Putamen (tissue), 1 donor: ENCODE measurements at places on chromosomes 6 and 20.
A peak's percentile ranks its signal among the peaks of the same experiment; 100 is the strongest.

DNA sequence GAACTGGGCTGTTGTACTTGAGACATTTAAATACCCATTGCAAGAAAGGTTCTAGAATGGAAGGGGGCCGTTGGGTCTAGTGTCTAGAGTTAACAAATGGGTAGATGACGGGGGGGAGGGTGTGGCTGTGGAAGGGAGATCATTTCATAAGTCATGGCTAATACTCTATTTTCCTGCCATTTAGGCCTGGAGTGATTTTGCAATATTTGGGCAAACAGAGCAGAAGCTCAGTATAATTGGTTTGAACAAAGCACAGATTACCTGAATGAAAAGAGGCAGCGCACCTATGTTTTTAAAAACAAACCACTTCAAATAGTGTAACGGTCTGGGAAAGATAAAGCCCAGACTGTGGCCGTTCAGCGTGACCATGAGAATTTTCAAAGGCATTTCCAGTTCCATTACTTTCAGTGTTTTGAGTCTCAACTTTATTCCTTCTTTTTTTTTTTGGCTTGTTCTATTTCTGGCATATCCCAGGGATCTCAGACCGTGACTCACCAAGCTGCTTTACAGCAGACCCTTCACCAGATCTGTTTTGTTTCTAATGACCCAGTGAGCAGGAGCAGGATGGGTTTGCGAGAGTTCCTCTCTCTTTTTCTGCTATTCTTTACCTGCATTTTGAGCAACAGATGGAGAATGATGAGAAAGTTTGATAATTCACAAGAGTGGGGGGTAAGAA lies 73.7 kb downstream of the LYRM2 start:
- no peak for DNase-seq

DNA sequence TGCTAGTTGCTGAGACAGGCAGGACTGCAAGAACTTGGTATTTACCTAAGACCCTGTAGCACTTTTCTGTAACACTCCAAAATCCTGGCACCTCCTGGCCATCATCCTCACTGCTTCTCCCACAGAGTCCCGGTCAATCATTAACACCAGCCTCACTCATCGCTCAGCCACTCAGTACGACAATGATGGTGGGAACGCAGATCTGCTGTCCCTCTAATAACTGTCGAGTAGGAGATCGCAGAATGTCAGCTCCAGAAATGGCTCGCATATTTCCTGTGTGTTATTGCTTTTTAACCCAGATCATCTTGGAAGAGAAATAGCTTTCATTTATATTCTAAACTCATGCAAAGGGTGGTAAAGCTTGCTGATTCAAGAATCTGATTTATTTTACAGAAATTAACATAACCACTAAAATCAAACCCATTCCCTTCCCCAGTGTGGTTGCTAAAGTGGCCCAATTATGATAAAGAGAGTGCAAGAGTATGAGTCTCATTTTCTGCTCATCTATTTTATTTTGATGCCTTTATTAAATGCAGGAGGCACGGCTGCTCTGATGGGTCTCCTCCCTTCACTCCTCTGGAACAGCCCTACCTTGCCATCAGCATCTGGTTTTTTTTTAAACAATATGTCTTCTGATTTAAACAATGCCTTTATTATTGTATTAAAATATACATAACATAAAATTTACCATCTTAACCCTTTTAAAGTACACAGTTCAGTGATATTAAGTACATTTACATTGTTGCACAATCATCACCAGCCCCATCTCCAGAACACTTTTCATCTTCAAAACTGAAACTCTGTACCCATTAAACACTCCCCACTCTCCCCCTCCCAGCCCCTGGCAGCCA lies 28.3 kb upstream of the GGTLC1 start:
- DNase-seq = no peak

DNA sequence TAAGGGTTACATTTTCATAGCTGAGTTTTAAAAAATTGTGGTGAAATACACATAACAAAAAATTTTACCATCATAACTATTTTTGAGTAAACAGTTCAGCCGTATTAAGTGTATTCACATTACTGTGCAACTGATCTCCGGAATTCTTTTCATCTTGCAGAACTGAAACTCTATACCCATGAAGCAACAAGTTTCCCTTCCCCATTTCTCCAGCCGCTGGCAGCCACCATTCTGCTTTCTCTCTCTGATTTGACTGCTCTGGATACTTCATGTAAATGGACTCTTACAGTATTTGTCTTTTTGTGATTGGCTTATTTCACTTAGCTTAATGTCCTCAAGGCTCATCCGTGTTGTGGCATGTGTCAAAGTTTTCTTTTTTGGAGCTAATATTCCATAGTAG lies 341.6 kb downstream of the QKI start:
- no peak for DNase-seq

DNA sequence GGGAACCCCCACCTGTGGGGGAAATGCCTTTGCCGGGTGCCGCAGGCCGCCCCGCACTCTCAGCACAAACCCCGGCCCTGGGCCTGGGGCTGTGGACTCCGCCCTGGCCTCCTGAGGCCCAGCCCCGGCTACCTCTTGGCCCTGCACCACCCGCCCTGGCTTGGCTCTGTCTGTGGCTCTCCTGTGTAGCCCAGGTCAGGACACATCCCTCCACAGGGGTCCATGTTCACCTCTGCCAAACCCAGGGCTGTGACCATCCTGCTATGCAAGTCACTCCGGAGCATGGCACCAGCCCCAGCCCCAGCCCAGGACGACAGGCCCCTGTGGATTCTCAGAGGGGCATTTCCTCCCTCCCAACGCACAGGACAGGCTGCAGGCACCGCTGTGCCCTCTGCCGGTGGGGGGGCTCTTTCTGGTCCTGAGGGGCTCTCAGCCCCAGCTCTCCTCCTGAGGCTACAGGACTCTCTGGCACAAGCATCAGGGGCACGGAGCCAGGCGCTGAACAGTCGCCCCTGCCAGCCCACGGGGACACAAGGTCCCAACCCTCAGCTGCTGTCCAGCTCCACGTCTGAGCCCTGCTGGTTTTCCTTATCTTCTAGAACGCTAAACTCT lies 45.7 kb downstream of the TAF4 start:
- DNase-seq = no peak

- peak; percentile 28 for DNase-seq
These were observed at the start of gene KCNQ5 for GRCh38 chr6:72621291-72622093. Gene KCNQ5, plus strand, starts transcription at chr6:72622064.

DNA sequence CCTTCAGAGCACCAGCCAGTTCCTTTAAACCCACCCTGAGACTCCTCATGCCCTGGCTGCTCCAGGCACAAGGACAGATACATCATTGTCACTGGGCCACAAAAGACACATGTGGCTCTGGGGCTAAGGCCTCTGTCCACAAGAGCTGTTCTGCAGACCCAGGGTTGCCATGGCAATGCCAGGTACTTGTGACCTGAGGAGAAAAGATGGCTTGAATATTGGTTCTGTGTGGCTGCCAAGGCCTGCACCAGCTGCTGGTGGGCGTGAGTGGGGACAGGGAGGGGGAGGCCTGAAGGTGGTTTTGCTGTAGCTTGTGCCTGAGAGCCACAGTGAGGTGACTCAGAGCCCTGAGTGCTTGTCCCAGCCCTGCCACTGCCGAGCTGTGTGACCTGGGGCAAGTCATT lies 31.8 kb downstream of the SAYSD1 start:
- no peak for DNase-seq

GRCh38 chr20:41161886-41162285 lies 24.5 kb downstream of the PLCG1 start:
- no peak for DNase-seq

GRCh38 chr6:106084106-106084988 lies 1.8 kb upstream of the PRDM1 start:
- DNase-seq = no peak

GRCh38 chr6:132000296-132000695 lies 49.1 kb upstream of the CCN2 start:
- no peak for DNase-seq

DNA sequence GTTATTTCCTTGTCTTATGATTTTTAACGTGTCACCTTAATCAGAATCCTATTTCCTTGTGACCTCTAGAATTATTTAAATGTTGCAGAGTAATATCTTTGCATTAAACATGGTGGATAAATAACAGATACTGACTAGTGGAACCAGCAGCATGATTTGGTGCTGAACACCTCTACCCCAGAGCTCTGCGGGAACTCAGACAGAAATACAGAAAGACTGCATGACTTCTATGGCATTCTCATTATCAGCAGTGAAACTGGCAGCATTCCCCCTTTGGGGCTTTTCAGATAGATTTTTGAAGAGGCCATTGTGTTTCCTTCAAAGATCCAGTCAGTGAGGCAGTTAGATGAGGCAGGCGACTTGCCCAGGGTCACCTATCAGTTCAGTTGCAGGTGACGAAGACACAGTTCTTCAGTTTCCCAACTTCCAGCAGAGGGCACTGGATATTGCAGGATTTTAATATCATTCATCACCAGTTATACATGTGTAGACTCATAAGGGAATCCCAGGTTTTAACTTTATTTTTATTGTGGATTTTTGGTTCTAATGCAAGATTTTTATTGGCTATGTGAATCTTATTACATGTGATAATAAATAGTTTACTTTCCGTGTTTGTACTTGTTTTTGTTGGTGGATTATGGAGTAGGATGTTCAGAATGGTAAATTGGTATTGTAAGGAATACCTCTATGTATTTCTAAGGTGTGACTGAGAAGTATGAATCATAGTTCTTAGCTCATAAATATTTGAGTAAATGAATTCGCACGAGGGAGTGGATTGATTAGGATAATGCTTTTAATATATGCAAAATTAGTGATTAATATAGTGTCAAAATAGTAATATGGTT lies 81.3 kb downstream of the AFDN start:
- no peak for DNase-seq

- DNase-seq = no peak
These were observed 46.2 kb downstream of the MAN1A1 start for GRCh38 chr6:119303164-119303887.

GRCh38 chr6:108846628-108847027 lies 1.6 kb upstream of the ARMC2 start:
- no peak for DNase-seq

GRCh38 chr6:5331845-5332442 lies 70.6 kb downstream of the FARS2 start:
- peak; percentile 56 for DNase-seq

DNA sequence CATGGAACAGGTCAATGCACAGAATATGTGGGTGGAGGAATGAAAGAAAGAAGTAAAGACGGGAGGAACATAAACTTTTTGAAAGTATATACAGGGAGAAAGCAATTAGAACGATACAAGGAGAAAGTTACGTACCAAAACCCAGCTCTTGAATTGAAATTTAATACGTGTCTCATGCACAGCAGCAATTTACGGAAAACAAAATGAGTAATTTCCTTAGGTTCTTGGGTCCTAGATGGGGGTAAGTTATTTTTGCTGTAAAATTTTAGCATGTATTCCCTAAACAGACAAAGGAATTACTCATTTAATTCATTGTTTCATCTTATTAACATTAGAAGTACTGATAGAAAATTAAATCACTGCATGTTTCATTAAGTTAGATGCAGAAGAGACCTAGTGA lies 75.8 kb downstream of the PDE10A start:
- DNase-seq = no peak

GRCh38 chr6:3929281-3929798 lies 80.2 kb downstream of the FAM50B start:
- DNase-seq = no peak

GRCh38 chr6:43113431-43114260 lies 37.5 kb downstream of the PTK7 start:
- no peak for DNase-seq

- peak; percentile 50 for DNase-seq
These were observed 20.8 kb upstream of the NRSN1 start for GRCh38 chr6:24105191-24105590.

GRCh38 chr6:133100865-133101264 lies 140.3 kb upstream of the EYA4 start:
- DNase-seq = no peak

- no peak for DNase-seq
These were observed 576 bp downstream of the NECAB3 start for GRCh38 chr20:33673410-33674293.

- no peak for DNase-seq
These were observed 6.0 kb downstream of the DDX43 start for GRCh38 chr6:73400656-73401055.

- no peak for DNase-seq
These were observed 190.3 kb downstream of the TENT5A start for GRCh38 chr6:81562169-81562568.

- DNase-seq = no peak
These were observed 77.9 kb upstream of the DUSP22 start for GRCh38 chr6:214428-214827.

DNA sequence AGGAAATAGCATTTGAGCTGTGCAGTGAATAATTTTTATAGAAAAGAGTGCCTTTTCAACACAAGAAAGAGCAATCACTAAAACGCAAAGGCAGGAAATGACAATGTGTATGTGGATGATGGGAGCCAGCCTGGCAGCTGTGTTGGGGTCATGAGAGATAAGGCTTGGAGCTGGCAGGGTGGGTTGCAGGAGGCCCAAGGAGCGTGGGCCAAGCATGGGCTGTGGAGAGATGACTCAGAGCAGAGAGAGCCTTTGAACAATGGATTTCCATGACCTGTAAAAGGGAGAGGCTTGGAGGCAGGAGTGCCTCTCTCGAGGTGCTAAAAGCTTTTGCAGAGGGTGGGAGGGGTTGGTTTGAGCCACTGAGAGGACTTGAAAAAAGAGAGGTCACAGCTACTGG lies 6.6 kb upstream of the TBC1D7 start:
- DNase-seq = no peak

GRCh38 chr6:4180652-4181255 lies 45.4 kb upstream of the ECI2 start:
- no peak for DNase-seq

DNA sequence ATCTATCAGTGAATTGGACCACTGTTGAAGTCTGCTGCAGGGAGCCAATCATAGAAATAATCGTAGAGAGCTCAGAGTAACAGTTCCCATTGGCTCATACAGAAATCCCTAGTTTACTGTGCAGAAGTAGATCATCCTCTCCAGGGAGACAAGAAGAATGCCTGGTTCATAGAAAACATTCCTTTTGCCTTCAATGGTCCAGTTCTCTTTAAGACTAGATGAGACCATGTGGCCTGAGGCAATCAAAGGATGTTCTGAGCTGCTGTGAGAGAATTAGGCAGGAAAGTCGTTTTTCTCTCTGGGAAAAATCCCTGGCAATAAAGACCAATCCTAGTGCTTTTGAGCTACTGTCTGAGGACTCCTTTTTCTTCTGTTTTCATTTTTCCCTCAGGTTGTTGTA lies 208.4 kb downstream of the CENPW start:
- no peak for DNase-seq

DNA sequence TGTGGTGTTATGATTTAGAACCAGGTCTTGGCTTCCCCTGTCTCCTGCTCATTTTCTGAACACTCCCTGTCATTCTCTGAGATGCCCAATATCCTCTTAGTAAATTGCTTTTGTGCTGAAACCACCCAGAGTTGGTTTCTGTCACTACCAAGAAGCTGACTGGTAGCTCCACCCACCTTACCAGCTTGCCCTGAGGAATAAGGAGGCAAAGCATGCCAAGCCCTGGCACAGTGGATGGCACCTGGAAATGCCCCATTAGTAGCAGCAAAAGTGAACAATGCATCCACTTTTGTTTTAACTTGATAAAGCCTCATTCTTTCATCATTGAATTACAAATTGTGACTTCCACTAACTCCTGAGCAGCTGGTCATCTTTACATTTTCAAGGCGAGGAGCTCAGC lies 157.7 kb downstream of the CDC5L start:
- no peak for DNase-seq
